ENCODE measurements at places on chromosomes 3 and 15.

- DNase-seq, result no peak
These were observed 54.0 kb downstream of the HEG1 start for GRCh38 chr3:125001557-125002413.

DNA sequence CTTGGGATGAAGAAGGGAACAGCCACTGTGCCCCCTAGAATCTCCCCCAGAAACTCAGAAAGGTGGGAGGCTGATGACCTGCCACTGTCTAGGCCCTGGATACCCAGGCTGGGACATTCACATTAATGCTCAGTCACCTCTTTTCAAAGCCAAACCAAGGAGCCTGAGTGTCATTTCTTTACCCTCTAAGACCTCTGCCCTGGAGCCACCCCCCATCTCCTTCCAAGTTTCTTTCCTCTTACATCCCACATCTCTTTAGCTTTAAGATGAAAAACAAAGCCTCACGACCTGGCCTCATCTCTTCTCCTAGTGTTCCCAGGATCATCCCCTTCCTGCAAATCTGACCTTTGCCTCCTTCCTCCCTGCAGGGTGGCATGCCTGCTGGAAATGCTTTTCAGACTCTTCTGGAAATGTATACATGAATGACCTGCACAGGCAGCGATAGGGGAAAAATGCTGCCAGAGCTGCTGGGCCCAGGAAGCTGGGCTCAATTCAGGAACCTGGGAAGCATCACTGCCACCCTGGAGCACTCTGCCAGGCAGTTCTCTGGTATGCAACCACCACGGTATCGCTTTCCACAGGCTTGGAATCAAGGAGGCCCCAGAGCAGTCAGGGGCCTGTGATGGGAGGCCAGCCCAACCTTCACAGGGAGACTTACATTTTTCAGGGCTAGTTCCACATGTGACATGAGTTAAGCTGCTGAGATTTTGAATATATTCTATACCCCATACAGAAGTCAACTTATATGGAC lies 67.6 kb downstream of the DAPK2 start:
- DNase-seq, result no peak

- peak; percentile 82 for DNase-seq
These were observed 477.5 kb downstream of the LPP start for GRCh38 chr3:188631291-188632010.

- DNase-seq, result peak; percentile 98
These were observed 19.2 kb upstream of the KPNA1 start for GRCh38 chr3:122533931-122534334.

DNA sequence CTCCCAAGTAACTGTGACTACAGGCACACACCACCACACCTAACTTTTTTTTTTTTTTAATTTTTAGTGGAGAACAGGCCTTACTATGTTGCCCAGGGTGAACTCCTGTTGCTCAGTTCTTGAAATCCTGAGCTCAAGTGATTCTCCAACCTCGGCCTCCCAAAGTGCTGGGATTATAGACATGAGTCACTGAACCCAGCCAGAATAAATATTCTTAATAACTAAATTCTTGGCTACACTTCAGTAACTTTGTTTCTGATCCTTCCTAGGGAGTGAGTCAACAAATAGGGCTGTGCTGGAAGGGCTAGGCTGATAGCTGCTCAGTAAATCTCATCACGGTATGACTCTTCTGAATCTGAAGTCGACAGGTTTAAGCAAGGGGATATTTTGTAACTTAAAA lies 56.6 kb downstream of the P3H2 start:
- DNase-seq, result peak; percentile 92

GRCh38 chr3:21620511-21621155 lies 130.4 kb downstream of the ZNF385D start:
- DNase-seq, result peak; percentile 10

DNA sequence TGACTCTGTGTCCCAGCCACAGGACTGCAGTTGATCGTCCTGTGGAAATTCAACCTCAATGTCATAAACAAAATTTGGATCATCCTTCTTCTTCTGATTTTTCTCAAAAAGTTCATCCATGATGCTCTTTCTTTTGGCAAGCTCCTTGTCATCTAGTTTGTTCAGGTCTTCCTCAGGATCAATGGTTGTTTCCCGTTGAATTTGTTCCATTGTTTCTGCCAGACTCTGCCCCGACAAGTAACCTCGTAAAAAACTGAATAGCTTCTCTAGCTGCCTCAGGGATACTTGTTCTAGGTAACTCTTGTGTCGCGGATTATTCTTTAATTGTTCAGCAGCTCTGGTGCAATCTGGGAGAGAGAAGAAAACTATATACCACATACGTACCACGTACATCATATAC lies 4.5 kb downstream of the CEP19 start:
- DNase-seq, result no peak

GRCh38 chr3:139095803-139096466 lies 51.2 kb upstream of the PRR23C start:
- DNase-seq, result no peak

DNA sequence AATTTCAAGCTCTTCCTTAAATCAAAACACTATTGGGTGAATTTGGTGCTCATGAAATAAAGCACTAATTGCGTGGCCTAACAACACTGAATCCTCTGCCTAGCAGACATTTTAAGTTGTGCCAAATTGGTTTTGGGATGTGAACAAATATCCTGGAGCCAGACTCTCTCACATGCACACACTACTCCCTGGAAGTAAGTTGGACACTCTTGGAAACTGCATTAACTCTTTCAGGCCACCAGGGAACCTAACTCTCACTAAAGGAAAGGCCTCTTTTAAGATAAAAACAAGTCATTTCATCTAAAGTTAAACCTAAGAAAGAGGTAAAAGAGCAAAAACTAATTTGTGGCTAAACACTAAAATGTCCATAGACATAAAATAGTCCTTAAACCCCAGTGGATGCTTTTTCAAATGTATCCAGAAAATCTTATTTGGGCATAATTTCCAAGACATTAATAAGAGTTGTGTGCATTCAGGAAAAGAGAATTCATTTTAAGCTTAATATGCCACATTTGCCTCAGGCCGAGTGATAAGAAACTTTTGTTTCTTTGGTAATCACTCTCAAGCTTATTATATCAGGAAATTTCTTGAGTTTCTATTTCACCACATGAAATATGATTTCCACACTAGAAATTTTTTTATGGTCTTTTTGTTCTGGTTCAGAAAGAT lies 61.8 kb downstream of the ZBTB20 start:
- no peak for DNase-seq

- DNase-seq, result no peak
These were observed 17.5 kb downstream of the SEMA7A start for GRCh38 chr15:74415966-74416916.

DNA sequence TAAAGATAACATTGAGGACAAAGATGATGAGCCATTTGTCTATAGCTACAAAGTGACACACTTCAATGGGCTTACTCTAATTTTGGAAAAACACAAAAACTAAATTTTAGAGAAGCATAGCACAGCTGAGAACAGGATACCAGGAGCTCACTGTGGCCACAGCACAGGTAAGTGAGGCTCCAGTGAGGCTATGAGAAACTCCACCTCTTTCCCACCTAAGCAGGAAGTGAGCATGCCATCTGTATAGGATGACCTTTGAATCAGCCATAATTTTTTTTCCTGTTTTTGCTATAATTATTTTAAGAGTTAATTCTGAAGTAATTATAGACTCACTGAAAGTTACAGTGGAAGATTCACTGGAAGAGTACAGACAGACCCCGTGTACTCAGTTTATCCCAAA lies 82.1 kb upstream of the DCLK3 start:
- DNase-seq, result no peak

DNA sequence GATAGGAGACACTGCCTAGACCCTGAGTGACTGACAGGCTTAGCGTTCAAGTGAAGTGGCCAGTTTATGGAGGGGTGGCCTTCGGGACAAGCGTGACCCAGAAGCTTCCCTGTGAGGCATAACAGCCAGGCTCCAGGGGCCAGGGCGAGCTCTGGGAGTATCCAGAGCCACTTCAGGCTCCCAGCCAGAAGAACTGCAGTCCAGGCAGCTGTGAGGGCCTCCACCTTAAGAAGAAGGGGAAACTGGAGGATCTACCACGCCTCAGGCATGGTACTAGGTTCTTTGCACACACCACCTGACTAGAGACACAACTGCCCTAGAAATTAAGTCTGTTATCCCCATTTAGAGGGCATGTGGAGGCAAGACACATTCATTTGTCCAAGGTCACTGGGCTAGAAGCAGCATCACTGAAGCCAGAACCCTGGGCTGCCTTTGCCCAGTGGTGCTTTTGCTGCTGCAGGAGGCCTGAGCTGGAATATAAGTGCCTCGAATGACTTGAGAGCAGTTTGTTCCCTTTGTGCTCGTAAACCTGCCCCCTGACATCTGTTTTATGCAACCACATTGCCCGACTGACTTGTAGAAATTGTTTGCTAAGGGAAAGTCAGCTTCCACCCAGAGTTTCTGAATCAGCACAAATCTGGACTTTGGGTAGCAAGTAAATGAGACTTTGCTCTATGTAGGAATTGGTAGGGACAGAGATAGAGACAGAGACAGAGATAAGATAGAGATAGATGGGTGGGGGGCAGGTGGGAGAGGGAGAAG lies 23.3 kb downstream of the RASGRF1 start:
- DNase-seq, result no peak

DNA sequence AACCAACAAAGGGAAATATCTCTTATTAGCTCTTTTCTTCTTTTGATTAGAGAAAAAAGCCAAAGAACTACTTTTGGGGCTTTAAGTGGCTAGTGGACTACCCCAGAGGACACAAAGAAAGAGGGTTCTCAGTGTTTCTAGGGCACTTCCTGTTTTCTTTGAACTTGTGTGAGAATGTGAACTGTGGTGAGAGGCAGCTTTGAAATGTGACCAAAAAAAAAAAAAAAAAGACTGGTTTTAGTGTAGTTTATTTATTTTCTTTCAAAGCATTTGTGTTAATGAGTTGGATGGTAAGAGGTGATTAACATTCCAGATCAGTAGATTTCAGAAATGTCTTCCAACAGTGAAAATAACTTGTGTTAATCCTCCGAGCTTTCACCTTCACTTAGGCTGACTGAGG lies 32.4 kb downstream of the SELENOT start:
- DNase-seq, result no peak

- DNase-seq, result no peak
These were observed 36.7 kb upstream of the SLC7A14 start for GRCh38 chr3:170622369-170623159.

GRCh38 chr3:143291836-143292447 lies 172.4 kb downstream of the CHST2 start:
- no peak for DNase-seq

- DNase-seq, result no peak
These were observed 41.7 kb upstream of the LIMD1 start for GRCh38 chr3:45552794-45553371.

- DNase-seq, result no peak
These were observed 435.7 kb downstream of the NAALADL2 start for GRCh38 chr3:175294793-175295192.

- DNase-seq, result peak; percentile 32
These were observed 12.4 kb downstream of the AMIGO3 start for GRCh38 chr3:49707113-49707480.

DNA sequence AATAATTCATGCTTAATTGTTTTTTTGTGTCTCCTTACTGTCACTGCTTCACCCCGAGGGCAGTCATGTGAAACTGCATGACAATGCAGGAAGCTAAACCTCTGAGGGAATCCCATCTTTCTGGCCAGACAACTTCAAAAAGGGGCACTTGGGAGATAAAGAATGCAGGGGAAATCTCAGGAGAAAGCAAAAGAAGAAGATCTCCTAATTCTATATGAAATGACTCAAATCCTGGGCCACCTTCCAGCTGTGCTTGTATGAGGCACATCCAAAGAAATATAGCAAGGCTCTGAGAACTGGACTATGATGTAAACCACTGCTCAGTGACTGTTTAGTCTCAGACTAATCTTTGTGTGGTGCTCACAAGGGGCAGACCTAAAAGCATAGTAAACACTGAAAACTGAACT lies 22.6 kb upstream of the UMPS start:
- DNase-seq, result peak; percentile 22

Measured in HT1080 (cell line).